ENCODE measurements at places on chromosomes 5 and 9.

- DNase-seq, result no peak
These were observed 28.9 kb downstream of the TYRP1 start for GRCh38 chr9:12722131-12722530.

- DNase-seq, result peak; percentile 94
These were observed 1.1 kb upstream of the TRIM41 start for GRCh38 chr5:181221792-181222629.

DNA sequence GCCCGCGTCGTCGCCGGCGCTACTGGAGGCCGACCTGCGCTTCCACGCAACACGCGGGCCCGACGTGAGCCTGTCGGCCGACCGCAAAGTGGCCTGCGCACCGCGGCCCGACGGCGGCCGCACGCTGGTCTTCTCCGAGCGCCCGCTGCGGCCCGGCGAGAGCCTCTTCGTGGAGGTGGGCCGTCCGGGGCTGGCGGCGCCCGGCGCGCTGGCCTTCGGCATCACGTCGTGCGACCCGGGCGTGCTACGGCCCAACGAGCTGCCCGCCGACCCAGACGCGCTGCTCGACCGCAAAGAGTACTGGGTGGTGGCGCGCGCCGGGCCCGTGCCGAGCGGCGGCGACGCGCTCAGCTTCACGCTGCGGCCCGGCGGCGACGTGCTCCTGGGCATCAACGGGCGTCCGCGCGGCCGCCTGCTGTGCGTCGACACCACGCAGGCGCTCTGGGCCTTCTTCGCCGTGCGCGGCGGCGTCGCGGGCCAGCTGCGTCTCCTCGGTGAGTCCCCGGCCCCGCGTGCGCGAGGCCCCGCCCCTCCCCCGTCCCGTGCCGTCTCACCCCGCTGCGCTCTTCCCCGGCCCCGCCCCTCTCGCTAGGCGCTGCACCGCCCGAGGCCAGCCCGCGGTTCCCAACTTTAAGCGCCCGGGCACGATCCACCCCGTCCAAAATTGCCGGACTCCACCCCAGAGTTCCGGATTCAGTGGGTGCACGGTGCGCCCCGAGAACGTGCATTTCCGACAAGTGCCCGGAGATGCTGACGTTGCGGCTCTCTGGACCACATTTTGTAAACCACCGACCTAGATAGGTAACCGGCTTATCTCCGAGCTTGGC, 42.8 kb downstream of the NEURL1B start:
- peak; percentile 46 for DNase-seq

GRCh38 chr5:82054004-82054710, 82.3 kb downstream of the ATG10 start:
- no peak for DNase-seq

DNA sequence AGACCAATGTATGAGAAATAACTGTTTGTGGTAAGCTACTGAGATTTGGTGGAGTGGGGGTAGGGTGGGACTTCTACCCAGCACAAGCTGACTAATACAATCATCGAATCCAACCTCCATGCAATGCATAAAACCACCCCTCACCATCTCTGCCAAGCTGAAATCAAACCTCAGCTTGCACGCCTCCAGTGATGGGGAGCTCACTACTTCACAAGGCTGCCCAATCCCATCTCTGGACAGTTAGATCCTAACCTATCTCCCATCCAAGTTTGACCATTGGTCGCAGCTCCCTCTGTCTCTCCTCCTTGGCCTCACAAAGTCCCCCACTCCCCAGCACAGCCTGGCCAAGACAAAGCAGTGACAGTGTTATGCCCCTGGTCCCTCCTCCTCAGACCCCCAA, 47.0 kb upstream of the HRH2 start:
- no peak for DNase-seq

GRCh38 chr9:16003785-16004184, 450.9 kb downstream of the CCDC171 start:
- no peak for DNase-seq

- DNase-seq, result no peak
These were observed 131.0 kb upstream of the DAB2 start for GRCh38 chr5:39555788-39556187.

DNA sequence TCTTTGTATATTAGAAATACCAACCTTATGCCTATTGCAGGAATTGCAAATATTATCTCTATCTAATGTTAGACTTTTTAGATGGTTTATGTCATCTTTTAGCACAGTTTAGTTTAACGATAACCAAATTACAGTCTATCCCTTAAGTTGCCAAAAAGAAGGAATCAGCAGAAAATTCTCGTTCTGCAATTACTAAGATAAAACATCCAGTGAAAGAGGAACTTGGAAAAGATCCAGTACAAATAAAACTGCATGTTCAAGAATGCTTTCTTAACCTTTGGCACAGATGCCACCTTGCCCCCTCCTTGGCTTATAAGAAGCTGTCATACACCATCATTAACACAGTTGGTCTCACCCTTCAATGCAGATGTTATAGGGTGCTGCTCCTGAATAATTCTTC, 124.0 kb downstream of the SEMA5A start:
- no peak for DNase-seq

DNA sequence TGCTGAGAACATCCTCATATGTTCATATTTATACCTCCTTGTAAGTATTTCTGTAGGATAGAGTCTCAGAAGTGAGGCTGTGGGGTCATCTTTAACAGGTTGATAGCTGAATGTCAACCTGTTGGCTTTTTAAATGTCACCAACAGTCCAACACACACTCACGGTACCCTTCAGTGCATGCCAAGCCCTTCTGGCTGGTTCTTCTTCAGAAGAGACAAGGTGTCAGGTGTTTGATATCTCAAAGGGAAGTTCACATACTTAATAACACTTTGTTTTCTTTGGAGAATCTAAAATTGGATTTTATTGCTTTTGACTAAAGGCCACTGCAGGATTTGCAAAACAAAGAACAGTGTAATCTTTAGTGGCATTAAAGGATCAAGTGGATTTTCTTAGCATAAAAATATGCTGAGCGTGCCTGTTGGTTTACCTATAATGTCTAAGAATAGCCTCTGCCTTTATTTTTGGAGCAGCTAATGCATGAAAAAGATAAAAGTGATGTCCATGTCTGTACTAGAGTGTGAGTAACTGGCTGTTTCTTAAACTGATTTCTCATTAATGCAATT, 58.2 kb downstream of the RGS3 start:
- no peak for DNase-seq

GRCh38 chr5:54098267-54098666, 212.1 kb downstream of the ARL15 start:
- DNase-seq, result no peak

- DNase-seq, result peak; percentile 28
These were observed 43.5 kb upstream of the ANKDD1B start for GRCh38 chr5:75567710-75568109.

- DNase-seq, result no peak
These were observed 132.2 kb downstream of the CDC42SE2 start for GRCh38 chr5:131396015-131396414.

DNA sequence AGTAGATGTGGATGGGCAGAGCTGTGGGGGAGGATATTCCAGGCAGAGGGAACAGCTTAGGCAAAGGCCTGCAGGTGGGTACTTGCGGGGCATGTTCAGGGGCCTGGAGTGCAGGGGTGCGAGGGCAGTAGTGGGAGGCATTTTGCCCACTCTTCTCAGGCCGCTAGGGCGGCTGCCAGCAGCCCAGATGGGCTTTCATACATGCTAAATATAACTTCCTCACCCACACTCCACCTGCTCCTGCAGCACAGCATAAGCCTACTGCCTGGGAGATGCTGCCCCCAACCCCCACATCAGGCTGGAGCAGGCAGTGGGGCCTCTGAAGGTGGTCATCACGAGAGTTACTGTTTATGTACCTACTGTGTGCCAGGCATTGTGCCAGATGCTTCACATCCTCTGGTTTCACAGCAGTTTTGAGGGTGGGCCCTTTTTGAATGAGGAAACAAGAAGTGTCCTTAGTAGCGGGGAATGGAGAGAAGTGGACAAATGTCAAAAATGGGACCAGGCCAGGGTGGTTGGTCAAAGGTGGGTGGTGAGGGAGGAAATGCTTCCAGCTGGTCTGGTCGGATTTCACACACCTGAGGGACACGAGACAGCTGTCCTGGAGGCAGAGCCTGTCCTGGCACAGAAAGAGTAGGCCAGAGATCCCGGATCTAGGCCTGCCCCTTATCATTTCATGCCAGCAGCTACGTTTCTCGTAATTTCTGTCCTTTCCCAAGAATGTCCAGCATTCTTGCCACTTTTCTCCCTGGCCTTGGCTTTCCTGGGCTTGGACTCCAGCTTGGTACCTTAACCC, 12.1 kb downstream of the RGS14 start:
- no peak for DNase-seq

- peak; percentile 37 for DNase-seq
These were observed 297.9 kb downstream of the KCTD16 start for GRCh38 chr5:144468571-144468970.

DNA sequence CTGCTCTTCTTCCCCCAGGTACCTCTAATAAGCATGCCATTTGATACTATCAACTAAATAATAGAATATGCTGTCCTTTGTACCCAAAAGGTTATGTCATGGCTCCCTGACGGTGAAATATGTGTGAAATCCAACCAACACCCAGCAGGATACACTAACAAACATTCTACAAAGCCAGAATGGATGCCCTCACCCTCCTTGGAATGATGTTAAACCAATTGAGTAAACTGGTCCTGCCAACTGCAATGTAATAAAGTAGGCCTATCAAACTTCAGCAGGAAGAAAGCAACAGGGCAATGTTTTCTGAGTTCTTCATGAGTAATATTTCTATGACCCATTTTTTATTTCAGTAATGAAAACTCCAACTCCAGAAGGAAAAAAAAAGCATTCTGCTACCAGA, 24.9 kb downstream of the RGMB start:
- DNase-seq, result no peak

GRCh38 chr5:78979909-78980308, 5.2 kb downstream of the ARSB start:
- no peak for DNase-seq

- no peak for DNase-seq
These were observed 20.6 kb upstream of the SCAMP1 start for GRCh38 chr5:78339617-78340436.
